A549 (cell line): ENCODE measurements at places on chromosomes 7 and 10.

DNA sequence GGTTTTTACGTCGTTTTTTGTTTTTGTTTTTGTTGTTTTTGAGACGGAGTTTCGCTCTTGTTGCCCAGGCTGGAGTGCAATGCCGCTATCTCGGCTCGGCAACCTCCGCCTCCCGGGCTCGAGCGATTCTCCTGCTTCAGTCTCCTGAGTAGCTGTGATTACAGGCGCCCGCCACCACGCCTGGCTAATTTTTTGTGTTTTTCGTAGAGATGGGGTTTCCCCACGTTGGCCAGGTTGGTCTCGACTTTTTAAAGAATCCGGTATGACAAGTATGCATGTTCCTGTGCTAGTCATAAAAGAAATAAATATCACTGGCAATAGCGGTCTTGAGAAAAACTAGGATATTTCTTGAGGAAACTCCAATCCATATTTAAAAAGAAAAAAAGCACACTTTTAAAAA lies 2.7 kb upstream of the ARL4A start:
- DNase-seq, result no peak

GRCh38 chr10:126476246-126476645 lies 88.0 kb upstream of the ADAM12 start:
- no peak for DNase-seq

DNA sequence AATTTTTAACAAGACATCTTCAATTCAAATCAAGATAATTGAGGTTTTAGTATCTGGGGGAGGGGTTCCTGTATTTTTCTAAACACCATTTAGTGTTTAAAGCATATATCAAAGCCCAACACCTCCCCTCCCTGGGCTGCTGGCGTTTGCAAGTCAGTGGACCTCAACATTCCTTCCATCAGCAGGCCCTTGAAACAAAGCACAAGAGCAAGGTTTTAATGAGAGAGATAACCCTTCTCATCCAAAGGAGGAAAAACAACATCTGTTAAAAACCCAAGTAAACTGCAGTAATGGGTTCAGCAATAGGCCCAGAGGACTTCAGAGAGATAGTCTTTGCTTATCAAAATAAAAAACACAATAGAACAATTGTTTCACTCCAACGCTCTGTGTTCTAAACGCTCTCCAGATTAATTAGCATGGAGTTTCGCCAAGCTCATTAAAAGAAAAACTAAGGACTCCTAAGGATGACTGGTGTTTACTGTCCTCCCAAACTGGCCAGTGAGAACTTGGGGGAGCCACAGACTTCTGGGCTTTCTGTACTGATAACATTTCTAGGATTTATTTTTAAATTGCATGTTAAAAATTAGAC lies 2.5 kb downstream of the JCAD start:
- no peak for DNase-seq

GRCh38 chr10:92420546-92421275 lies 129.7 kb downstream of the MARCHF5 start:
- DNase-seq, result no peak

DNA sequence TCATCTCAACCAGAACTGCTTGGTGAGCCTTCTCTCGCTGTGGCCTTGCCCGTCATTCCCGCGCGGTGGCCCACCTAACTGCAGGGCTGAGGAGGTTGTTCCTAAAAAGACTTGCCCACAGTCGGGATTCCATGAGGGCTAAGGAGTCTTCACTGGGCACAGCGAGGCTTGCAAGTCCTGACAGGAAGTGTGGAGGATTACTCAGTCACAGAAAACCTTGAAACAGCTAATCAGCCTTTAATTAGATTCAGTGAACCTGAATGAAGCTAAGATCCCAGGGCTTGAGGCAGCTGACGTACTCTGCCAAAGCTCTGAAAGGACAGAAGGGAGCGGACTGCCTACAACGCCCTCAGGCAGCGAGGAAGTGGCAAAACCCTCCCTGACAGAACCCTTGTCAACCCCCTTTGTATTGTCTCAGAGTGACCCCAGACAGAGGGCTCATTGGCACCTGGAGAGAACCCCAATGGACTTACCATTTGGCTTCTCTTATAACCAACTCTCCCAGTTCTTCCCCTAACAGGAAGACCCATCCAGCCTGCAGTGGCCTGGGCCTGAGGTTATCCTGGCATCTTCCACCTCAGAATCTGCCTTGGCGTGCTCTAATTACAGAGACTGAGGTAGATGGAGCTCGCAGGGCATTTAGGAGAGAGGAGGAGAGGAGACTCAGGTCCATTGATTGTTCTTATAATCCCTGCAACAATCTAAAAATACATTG lies 2.5 kb upstream of the LAMB4 start:
- DNase-seq, result no peak

GRCh38 chr10:93464776-93465388 lies 17.3 kb downstream of the MYOF start:
- DNase-seq, result no peak

- no peak for DNase-seq
Observed at GRCh38 chr7:70678621-70679251, 453.2 kb upstream of the GALNT17 start.

DNA sequence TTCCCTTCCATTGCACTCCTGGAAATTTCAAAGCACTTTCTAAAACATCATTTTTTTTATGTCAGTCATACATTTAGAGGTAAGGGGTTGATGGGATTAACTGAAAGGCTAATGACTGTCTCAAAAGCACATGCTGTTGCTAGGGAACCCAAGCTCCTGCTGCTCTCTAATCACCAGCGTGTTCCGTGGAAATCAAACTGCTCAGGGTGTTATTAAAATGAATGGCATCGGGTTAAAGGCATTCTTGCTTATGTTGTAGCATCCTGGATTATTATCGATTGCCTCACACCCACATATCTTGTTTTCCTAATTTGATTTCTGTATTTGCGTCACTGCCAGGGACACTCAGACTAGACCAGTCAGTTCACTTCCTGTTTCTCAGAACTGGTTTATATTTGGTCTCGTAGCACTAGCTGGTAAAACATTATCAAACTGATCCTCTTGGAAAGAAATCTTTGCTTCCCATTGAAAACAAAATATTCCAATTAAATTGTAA lies 216.5 kb upstream of the MKLN1 start:
- DNase-seq, result peak; percentile 90
